Substantia nigra (tissue), 51 donors: ENCODE measurements at places on chromosomes 2 and 18.

GRCh38 chr2:39875182-39875913 is 96.3 kb upstream of the THUMPD2 start:
- no peak for DNase-seq

DNA sequence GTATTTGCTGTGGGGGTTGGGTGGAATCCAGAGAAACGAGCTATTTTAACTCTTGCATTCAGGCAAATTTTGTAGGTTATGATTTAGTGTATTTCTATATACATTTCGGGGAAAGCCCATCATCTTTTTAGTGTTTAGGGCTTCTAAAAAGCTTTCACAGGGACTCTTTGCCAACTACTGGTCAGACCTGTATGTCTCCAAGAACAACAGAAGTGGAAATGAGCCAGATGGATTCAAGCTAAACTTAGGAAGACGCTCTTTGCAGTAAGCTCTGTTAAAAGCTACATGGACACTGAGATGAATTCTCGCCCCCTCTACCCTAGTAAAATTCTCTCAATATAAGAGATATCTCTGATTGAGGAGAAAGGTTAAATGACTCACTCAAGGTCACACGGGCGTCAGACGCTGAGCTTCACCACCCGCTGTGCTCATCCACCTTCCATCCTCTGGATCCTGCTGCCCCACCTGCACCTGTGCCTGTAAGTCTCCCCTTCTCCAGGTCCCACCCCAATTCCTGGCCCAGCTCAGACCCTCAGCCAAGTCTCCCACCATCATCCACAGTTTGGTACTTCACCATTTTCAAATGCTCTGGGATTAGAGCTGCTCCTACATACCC is 85.6 kb downstream of the MARCHF4 start:
- no peak for DNase-seq

- DNase-seq = no peak
Observed at GRCh38 chr2:128377071-128377910, 58.6 kb upstream of the HS6ST1 start.

GRCh38 chr2:102975996-102976975 is 214.5 kb downstream of the TMEM182 start:
- peak; percentile 21 for DNase-seq

DNA sequence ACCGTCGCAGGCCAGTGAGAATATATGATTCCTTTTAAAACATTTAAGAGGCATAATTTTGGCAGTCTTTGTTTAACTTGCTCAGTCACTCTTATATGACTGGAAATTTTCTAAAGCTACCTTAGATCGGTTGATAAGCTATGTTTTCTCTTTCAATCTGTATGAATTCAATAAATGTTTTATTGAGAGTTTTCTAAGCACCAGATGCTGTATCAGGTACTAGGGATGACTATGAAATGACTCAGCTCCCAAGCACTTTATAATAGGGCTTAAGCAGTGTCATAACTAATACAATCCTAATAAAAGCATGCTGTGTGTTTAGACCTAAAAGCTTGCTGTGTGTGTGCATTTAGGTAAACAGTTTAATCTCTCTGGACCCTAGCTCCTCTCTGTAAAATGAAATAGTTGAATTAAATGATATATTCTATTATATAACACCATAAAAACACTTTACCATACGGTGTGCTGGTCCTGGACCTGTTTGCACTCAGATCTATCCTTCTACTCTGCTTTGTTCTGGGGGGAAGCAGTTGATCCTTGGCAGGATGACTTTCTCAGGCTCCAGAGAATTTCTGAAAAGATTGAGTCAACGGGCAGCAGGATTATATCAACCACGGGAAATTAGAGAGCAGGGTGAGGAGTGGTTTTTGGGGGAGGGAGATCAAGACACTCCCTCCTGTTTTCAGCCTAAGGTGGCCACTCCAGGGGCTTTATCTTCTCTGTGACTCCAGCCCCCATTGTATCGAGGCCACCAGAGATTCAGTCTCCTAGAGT is 26.1 kb upstream of the SLC38A11 start:
- DNase-seq = no peak
